ENCODE measurements at places on chromosomes 3 and 15.

DNA sequence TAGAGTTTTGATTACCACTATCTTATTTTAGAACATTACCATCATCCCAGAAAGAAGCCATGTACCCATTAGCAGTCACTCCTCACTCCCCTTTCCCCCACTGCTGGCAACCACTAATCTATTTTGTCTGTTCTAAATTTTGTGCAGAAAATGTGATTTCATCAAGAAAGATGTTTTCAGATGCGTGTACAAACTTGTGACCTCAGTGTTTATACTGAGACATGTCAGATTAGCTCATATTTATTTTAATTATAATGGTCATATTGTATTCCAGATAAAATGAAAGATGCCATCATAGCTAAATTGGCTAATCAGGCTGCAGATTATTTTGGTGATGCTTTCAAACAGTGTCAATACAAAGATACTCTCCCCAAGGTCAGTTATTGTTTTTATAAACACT, 27.8 kb downstream of the PDCD6IP start:
- DNase-seq = no peak

- DNase-seq = peak; percentile 75
Measured at GRCh38 chr3:186806089-186807055, at the start of gene RFC4. Gene RFC4, minus strand, starts transcription at chr3:186806482. Its CDS starts 1,769 bp downstream, at chr3:186804713.

DNA sequence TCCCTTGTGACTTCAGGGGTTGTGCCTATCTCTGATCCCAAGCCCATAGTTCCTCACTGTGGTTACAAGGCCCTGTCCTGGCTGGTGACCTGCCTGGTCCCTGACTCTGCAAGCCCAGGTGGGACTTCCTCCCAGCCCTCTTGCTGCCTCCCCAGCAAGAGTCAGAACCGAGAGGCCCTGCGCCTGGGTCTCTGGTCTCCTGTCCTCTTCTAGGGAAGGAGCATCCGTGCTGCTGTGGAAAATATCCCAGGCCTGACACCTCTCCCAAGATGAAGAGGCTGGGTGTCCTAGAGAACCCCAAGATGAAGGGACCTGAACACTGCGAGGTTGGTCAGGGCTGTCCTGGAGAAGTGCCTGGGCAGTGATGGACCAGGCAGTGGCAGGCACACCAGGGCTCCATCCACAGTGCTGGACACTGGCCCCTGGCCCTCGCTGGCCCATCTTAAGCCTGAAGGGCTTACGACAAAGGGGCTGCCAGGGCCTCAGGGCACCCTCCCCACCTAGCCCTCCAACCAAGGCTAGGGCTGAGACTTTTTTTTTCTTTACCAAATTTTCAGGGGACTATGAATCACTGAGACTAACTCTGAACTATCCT, 32.7 kb downstream of the PTH1R start:
- no peak for DNase-seq

GRCh38 chr15:57758560-57758959, 52.0 kb downstream of the POLR2M start:
- no peak for DNase-seq

DNA sequence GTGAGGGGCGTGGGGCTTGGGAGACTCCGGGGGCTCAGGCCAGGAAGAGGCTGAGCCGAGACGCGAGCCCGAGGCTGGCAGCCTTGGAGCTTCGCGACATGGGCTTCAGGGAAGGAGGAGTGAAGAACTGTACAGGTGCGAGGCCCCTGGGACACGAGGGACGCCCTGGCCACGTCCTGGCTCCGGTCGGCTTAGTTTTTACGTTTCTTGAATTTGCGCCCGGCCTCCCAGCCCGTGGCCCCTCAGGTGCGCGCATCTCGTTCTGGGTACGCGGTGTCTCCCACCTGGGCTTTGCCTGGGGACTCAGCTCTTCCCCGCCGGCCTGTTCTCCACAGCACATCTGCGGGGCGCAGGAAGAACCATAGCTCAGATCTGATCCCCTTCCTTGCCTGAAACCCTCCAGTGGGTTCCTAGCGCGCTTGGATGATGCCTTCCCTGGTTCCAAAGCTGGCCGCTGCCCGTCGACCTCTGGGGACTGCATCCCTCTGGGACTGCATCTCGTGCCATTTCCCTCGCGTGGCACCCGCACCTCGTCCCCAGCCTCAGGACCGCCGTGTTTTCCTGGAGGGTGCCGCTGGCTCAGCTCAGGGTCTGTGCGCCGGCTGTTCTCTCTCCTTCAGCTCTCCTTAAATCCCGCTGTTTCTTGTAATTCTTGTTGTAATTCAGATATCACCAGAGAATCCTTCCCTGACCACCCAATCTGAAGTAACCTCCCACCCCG, 614 bp downstream of the CHCHD6 start:
- DNase-seq = no peak

GRCh38 chr3:177789500-177789899, 592.2 kb upstream of the TBL1XR1 start:
- no peak for DNase-seq

DNA sequence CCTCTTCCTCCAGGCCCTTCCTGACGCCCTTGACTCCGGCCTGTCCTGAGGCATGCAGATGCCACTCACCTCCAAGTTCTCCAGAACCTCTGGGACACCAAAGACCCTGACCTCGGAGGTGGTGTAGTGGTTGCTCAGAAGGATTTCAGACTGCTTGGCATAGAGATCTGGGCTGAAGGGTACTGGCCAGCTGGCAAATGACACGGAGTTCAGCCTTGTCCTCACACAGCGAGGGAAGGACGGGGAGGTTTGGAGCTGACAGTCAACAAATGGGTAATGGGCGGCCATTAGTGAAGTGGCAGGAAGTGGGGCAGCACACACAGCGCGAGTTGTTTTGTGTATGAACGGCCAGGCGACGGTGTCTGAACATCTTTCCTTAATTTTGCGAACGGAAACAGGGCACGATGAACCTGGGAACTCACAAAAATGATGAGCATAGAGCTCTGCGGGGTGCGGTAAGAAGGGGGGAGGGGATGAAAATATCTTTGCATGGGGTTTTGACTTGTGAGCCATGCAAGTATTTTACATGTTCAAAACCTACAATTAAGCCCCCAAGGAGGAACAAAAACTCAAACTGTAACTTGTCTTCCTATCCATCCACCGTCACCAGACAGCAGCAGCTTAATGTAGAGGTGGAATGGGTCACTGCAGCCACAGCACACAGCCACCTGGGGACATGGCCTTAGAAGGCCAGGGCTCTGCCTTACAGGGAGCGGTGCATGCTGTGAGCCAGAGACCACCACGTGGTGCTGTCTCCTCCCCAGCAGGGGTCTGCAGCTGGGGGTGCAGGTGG, 43.6 kb upstream of the RPL32 start:
- DNase-seq = no peak

DNA sequence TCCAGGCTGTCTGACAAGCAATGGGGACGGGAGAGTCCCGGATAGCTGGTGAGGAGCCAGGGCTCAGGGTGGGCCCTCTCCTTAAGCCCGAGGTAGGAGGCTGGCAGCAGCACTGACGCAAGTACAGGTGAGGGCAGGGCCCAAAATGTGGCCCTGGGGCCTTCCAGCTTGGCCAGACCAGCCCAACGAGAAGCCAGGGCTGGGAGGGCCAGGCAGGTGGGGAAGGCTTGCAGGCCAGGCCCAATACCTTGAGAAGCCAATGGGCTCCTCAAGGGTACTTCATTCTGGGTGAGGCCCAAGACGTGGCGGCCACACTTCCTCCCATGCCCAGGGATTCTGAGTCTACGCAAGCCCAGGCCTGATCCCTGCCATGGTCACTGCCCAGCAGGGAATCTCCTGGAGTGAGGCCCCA, 37.2 kb downstream of the AMOTL2 start:
- DNase-seq = no peak

DNA sequence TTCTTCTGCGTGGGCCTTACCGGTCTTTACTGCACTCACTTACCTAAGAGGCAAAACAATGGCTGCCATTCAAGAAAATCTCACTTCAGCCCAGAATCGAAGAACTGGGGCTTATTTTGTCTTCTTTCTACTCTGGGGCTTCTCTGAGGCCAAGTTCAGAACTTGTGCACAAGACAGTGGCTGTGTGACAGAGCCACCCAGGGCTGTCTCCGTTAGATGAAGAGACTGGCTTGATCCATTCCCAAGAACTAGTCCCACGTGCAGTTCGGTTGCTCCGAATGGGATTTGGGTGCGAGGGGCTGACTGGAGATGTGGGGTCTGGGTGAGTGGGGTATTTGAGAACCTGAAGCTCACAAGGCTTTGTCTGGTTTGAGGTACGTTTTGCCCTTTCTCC, 795 bp upstream of the TCF12 start:
- no peak for DNase-seq

- DNase-seq = no peak
Measured at GRCh38 chr15:47439146-47440111, 277.9 kb upstream of the SEMA6D start.

DNA sequence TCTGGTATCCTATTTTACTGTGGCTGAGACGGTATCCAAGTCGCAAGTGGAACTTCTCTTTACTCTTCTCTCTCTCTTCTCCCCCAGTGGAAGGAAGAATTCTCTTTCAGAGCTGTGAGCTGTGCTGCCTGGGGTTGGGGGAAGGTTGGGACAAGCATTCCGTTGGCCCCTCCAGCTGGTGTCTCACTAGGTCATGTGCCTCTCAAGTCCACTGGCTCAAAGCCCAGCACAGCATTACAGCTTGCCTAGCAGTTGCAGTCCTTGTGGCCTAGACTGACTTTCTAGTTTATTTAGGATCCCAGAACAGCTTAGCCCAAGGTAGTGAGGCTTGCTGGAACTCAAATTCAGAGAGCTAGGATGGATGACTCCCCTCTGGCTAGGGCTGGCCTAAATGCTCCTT, 76.1 kb upstream of the SPATA16 start:
- DNase-seq = no peak

DNA sequence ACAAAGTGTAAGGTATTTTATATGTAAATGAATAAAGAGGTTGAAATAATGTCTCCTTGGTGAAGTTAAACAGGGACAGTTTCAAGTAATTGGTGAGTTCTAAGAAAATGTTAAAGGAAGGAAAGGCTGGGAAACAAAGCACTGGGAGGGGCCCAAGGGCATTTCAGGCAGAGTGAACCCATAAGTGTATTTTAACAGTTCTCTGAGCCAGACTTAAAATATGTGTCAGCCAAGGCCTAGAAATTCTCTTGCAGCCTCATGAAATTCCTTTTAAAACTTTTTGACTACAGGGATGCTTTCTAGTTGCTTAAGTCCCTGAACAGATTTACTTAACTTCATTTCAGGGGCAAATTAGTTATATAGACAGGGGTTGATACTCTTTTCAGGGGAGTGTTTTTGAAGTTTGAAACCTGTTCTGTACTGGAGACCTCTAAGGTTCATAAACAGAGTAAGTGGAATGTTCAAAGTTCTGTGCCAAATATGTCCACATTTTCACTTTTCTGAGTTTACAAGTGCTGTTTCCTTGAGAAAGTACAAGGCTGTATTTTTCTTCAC, 77.6 kb downstream of the GALK2 start:
- DNase-seq = no peak

DNA sequence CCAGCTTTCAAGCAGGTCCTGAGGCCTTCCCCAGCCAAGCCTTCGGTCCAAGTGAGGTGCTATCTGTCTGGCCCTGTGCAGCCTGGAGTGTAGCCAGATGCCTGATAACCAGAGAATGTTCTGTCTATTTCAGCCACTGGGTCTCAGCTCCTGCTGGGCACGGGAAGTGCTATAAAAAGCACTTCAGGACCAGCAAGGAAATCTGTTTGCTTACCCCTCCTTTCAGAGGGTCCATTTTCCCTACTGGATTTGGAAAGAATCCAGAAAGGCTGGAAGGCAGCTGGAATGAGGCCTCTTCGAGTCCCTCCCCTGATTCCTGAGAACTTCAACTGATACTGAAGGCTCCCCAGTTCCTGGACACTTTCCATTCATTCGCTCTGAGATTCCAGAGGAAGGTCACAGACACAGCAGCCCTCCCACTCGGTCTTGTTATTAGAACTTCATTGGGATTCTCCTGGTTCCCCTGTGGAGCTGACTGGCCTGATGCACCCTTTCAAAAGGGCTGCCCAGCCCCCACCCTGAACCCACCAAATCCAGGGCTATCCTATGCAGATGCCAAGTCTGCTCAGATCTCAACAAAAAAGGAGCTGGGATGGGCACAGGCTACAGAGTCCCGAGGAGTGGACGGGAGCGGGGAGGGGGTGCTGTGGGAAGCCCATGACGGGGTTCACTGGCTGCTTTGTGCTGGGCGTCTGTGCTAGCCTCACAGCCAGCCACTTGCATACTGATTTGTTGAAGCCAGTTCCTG, 70.4 kb downstream of the UMPS start:
- no peak for DNase-seq

DNA sequence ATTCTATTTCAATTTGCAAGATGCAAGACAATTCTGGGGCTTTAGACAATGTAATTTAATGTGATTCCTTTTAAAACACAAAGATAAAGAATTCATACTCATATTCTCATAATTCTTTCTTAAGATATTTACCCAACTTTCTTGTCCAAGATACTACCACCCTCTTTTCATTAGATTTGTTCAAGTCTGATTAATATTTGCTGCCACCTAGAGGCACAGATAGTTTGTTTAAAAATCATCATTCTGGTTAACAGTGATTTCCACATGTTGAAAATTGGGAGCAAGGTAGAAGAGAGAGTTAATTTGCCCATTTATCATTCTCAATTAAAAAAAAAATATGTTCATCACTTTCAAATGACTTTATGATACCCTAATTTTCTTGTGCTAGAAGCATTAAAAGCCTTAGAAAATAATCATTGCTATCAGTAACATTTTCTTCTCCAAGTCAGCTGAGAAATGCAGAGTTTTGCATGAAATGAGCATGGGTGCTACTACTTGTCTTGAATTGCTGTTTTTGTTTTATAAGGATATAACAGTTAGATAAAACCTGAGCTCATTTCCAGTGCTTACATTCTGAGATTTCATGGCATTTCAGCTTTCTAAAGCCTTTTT, 11.6 kb downstream of the TAMM41 start:
- DNase-seq = no peak

GRCh38 chr15:76336254-76337058, at the start of gene ISL2:
Gene ISL2, plus strand, starts transcription at chr15:76336773. Its CDS starts 111 bp downstream, at chr15:76336884.
- DNase-seq = no peak

DNA sequence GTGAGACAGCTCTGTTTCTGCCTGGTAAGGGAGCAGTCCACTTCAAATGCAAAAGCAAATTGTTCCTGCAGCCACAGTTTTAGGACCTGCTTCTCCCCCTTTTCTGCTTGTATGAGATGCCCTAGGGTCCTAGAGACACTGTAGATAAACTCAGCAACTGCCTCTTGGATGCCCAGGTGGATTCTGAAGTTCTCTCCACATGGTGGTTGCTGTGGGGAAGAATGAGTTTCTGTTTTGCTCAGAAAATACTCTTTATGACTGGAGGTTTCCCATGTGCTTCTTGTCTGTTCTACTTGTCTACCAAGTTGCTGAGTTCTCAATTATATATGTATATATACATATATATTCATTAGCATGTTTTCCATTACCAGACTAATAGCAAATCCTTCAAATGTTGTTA, 5.6 kb upstream of the ZNF80 start:
- DNase-seq = no peak

GRCh38 chr3:87186608-87187159, 40.4 kb upstream of the CHMP2B start:
- DNase-seq = no peak

GRCh38 chr15:89379818-89380217, 45.2 kb upstream of the POLG start:
- DNase-seq = no peak

DNA sequence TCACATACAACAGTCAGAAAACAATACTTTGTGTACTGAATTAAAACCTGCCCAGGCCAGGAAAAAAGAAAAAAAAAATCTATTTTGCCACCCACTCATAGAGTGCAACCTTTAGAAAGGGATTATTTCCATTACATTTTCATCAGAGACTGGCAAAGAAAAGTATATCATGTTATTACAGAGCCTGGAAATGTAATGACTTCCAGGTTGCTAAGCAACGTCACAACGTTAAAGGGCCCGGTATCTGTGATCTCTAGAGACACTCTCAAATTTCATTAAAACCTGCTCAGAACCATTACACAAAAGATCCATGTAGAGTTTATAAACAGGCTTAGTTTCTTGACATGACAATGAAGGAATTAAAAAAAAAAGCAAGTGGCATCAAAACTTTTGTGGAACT, 170.5 kb downstream of the CTNNB1 start:
- no peak for DNase-seq
